ENCODE measurements at places on chromosomes 2 and 18.

GRCh38 chr2:69149631-69150215, 136.7 kb downstream of the ANTXR1 start:
- no peak for DNase-seq

GRCh38 chr2:66697366-66697765, 262.4 kb downstream of the MEIS1 start:
- DNase-seq, result no peak

GRCh38 chr2:218329027-218329825, 27.4 kb upstream of the CATIP start:
- DNase-seq, result no peak

- DNase-seq, result no peak
Measured at GRCh38 chr2:175807031-175807873, 194.8 kb downstream of the LNPK start.

DNA sequence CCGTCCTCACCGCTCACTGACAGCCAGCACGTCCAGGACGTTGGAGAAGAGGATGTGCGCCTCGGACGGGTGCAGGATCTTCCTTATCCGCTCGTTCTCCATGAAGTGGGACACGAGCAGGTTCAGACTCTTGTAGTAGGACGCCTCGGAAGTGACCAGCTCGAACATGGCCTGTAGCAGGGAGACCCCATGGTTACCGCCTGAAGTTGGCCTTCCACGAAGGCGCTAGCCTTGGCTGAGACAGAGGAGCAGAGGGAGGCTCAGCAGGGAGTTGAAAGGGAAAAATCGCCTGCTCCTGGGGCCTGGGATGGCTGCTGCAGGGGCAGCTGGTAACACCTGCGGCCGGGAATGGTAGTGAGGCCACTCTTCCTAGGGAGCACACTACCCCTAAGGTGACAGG, 24.7 kb downstream of the SNORC start:
- no peak for DNase-seq

DNA sequence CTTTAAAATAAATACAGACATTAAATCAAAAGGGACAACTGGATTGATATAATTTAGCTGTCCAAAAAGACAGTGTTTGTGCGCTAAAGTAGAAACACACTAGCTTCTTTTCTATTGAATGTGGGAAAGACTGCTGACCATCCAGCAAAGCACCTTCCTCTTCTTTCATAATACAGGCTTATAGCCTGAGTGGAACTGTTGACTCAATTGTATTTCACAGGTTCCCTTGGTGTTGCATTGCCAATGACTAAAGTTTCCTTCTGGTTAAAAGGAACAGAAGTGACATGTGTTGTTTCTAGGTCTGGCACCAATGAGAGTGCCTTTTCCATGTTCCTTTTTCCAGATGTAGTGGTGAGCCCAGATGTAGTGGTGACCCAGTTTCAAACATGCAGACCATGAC, 412.3 kb downstream of the RNF144A start:
- no peak for DNase-seq

GRCh38 chr2:187165936-187166610, 282.0 kb downstream of the CALCRL start:
- no peak for DNase-seq

- DNase-seq, result no peak
Measured at GRCh38 chr2:196914867-196915460, 11.5 kb downstream of the PGAP1 start.

All from GM18507 (cell line).